Nucleus accumbens (tissue), 56 donors: ENCODE measurements at places on chromosomes 3 and 15.

GRCh38 chr3:132236701-132237651 is 80.2 kb upstream of the ACP3 start:
- no peak for DNase-seq

- DNase-seq: no peak
Observed at GRCh38 chr3:185087419-185087818, 65.4 kb downstream of the C3orf70 start.

GRCh38 chr3:122598556-122598955 is 21.1 kb downstream of the PARP15 start:
- no peak for DNase-seq

GRCh38 chr3:16069149-16069922 is 105.1 kb upstream of the GALNT15 start:
- no peak for DNase-seq

- DNase-seq: no peak
Observed at GRCh38 chr15:89121414-89121813, 33.2 kb downstream of the ABHD2 start.

GRCh38 chr15:79067072-79067833 is 23.3 kb downstream of the RASGRF1 start:
- DNase-seq: no peak

- DNase-seq: no peak
Observed at GRCh38 chr3:140276703-140277102, 341.7 kb downstream of the CLSTN2 start.
